ENCODE measurements at places on chromosomes 1 and 21.
A peak's percentile ranks its signal among the peaks of the same experiment; 100 is the strongest.

GRCh38 chr1:168178227-168178637, 530 bp upstream of the TIPRL start:
- no peak for DNase-seq

DNA sequence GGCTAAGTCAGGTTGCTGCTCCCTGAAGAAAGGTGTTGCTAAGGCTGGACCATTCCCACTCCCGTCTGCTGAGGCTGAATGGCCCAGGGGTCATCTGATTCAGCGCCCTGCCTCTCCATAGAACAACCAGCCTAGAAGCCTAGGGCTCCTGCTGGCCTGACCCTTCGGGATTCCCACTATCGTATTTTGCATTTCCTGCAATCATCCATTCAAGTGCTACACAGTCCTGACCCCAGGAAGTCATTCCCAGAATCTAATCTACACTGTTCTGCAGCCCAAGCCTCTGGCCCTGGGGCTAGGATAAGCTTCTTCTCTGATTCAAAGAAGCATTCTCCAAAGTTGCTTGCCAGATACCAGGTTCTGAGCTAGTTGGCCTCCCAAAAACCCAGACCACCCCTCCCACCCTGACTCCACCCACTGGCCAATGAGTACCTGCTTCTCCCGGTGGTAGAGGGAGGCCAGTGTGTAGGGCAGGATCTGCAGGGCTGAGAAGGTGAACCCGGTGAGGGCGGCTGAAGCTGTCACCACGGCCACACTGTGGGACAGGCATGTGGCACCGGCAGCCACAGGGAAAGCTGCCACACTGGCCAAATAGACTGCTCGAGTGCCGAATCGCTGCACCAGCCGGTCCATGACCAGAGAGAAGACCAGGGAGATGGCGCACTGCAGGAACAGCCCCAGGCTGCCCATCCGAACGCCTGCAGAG, 18.7 kb downstream of the SLC45A3 start:
- DNase-seq = no peak

DNA sequence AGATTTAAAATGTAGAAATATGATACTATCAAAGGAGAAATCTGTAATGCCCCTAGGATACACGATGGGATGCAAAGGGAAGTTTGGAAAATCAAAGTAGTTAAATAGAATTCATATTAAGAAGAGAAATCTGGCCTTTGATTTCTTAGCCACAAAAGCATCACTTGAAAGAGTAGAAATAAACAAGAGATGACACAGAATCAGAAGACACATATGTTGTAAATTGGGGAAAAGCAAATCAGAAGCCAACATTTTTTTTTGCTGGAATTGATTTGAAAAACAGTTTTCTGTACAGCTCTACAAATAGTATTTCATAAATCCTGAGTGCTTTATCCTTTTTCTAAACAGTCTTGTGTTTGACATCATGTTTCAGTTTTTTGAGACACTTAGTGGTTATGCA, 12.4 kb upstream of the TNFSF18 start:
- no peak for DNase-seq

DNA sequence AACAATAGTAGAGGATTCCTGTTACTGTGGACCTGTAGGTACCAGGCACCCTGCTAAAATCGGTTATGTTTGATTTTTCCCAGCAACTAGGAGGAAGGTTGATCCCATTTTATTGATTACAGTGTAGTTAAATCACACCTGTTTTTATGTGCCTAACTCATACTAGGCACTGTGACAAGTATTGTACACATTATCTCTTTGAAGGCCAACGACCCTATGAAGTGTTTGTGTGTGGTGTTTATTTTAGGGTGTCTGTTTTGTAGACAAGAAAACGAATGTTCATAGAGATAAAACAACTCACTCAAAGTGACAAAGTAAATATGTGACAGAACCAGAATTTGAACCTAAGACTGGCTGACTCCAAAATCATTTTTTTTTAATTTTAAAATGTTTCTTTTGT, 49.5 kb downstream of the FGGY start:
- DNase-seq = no peak

GRCh38 chr21:42565206-42565810, 51.7 kb downstream of the SLC37A1 start:
- DNase-seq = no peak

DNA sequence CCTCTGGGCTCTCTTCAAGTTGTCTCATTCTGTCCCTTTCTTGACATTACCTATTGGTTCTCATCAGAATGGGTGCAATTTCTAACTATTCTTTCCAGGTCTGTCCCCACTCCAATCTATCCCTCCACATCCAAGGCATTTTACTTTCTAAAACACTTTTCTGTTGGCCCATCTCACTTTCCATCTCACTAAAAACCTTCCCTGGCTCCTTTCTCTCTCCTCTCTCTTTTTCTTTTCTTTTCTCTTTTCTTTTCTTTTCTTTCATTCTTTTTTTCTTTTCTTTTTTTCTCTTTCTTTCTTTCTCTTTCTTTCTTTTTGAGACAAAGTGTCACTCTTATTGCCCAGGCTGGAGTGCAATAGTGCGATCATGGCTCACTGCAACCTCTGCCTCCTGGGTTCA, 279.2 kb upstream of the SGIP1 start:
- DNase-seq = no peak

GRCh38 chr1:172870901-172871606, 179.7 kb downstream of the TNFSF18 start:
- no peak for DNase-seq

DNA sequence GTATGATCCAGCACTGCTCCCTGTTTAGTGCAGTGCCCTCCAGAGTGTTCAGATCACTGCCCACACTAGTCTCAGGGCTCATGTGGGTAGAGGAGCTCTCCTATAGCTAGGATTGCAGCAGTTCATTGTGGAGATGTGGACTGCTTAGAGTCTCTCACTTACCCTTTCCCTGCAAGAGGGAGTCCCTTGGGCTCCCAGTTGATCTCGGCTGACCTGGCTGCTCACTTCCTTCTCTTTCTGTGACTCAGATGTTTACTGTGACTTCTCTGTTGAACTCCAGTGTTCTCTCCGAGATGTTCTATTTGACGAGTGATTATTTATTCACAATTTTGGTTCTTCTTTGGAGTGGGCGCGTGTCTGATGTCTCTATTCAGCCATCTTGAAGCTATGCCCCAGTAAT, 141.9 kb downstream of the PTBP2 start:
- no peak for DNase-seq

DNA sequence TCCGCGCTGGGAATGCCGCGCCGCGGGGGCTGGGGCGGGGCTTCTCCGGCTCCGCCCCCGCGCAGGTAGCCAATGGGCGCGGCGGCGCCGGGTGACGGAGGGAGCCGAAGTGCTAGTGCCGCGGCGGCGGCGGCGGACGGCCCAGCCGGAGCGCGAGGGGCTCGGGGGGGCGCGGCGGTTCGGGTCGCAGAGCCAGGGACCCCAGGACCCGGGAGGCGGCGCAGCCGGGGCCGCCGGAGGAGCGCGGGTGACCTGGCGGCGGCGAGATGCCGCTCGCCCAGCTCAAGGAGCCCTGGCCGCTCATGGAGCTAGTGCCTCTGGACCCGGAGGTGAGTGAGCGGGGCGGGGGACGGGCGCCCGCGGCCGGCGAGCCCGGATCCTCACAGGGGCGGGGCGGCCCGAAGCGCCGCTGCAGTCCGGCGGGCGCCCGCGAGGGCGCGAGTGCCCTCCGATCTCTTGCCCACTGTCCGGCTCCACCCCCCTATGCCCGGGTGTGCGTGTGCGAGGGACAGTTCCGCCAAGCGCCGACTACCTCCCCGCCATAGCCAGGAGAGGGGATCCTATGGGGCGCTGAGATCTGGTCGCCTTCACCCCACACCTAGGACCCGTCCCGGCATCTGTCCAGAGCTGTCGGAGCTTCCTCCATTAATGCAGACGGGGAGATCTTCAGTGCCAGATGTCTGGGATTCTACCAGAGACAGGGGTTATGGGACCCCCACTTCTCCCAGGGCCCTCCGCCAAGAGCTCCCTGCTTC, at the start of gene RPS6KA1:
Gene RPS6KA1, plus strand, starts transcription at position 107 of the 755 bp plus-strand sequence. Its CDS starts 160 bp downstream, at position 267.
- DNase-seq = no peak

GRCh38 chr1:91732291-91733107, 153.5 kb downstream of the TGFBR3 start:
- peak; percentile 65 for DNase-seq

DNA sequence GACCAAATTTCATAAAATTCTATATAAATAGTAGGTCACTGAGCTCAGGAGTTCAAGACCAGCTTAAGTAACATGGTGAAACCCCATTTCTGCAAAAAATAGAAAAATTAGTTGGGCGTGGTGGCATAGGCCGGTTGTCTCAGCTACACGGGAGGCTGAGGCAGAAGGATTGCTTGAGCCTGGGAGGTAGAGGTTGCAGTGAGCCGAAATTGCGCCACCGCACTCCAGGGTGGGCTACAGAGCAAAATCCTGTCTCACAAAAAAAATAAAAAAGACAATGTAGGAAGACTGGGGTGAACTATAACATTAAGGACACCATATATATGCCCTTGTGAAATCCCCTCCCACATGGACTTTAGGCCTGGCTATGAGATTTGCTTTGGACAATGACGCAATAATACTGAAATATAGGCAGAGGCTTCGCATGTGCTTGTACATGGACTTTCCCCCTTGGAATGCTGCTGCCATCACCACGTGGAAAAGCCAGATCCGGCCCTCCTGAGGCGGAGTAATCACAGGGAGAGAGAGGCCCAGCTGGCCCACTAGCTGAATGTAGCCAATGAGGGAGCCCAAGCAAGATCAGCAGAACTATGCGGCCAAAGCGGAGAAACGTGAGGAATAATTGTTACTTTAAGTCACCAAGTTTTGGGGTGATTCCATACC, 13.1 kb upstream of the USP1 start:
- DNase-seq = no peak

GRCh38 chr1:207810173-207810572, 58.3 kb downstream of the CD46 start:
- DNase-seq = peak; percentile 43

Data from skeletal muscle cell (primary cell).